Activated T-helper 1 cell treated with anti-CD3 and anti-CD28 coated beads, Interleukin-12 subunit alpha, Interleukin-12 subunit beta, Interleukin-2, Interleukin-4 antibody, amounts not matched to agents 30 ng/mL and 10 ng/mL and 1 ng/mL, durations not matched to agents 14 hours and 24 hours and 36 hours (primary cell): ENCODE measurements at places on chromosomes 6 and 20.

DNA sequence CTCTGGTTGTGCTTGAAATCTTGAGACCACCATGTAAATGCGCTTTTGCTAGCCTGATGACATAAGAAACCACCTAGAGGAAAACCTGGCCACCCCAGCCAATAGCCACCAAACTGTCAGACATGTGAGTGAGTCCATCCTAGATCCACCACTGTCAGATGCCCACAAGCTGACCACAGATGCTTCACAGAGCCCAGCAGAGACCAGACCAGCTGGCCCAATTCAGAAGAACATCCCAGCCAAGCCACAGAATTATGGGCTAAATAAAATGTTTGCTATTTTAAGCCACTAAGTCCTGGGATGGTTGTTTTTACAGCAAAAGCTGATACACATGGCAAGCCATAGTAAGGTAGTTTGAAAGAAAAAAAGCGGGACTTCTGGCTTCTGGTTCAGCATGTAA lies 425.3 kb downstream of the KIF16B start:
- no peak for DNase-seq

DNA sequence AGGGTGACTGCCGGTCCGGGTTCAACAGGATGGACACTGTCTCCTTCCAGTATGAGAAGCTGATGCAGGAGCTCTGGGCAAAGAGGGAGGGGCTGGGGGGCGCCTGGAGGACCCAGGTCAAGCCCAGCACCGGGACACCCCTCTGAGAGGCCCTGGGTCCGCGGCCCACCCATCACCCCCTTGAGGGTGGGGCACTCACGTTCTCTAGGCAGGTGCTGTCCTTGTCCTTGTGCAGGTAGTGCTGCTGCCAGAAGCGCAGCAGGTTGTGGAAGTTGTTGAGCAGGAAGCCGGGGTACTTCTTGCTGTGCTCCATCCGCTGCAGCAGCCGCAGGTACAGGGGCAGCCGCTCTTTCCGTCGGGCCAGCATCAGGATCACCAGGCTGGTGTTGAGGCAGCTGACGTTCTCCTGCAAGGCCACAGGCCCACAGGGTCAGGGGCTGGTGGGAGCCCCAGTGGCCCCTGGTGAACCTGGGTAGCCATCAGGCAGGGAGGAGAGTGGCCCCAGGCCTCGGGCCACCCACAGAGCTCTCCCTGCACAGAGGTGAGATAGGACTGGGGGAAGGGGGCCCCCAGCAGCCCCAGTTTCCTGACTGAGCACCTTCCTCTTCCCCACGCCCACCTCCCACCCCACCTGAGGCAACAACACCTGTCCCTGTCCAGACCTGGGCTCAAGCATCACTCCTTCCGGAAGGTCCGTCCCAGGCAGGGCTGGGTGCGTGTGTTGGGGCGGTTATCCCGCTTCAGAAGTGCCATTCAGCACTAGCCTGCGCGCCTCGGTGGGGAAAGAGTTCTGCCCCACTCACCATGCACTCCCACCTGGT lies 47.8 kb downstream of the MYH7B start:
- DNase-seq = no peak

DNA sequence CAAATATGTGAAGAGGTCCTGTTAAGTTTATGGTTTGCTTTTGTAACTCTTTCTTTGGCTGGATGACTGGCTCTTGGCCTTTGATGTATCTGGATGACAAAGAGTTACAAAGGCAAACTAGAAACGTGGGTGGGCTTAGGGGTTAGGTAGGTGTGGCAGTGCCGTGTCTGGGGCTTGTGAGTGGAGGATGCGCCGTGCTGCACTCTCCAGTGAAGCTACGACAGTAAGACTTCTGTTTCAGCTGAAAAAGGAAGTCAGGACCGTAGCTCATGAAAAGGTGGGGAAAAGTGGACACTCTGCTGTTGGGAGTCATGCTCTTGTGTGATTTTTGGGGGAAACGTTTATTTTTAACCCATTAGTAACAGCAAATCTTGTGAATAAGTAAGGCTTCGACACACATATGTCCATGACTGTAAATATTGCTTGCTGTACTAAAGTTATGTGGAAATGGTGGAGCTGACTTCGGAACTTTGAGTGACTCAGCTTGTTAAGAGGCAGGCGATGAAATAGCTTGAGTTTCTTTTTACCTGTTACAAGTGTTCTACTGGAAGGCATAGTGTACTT lies 45.6 kb downstream of the DUSP22 start:
- DNase-seq = no peak

- DNase-seq = no peak
These were observed 17.0 kb downstream of the TFAP2A start for GRCh38 chr6:10397756-10398445.

GRCh38 chr6:106804346-106805335 lies 169.9 kb downstream of the CD24 start:
- DNase-seq = no peak

- DNase-seq = no peak
These were observed 16.5 kb upstream of the PCSK2 start for GRCh38 chr20:17210387-17210786.

DNA sequence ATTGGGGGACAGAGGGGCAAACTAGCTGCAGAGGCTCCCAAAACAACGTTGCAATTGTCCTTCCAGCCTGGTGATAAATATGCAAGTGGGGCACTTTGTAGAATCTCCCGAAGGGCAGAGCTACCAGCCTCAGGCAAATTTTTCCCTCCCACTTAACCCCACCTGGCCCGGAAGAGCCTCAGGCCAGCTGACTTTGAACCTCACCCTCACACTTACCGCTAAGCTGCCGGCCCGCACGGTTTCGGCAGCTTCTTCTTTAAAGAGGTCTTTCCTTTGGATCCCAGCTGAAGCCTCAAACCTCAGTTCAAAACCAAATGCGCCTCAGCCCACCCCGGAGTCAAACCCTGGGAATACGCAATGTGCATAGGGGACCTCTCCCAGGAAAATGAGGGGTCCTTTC lies 2.5 kb downstream of the OVOL2 start:
- DNase-seq = no peak

- no peak for DNase-seq
These were observed 107.9 kb downstream of the SYCP2 start for GRCh38 chr20:59825563-59825920.

GRCh38 chr6:129766959-129767728 lies 57.2 kb upstream of the ARHGAP18 start:
- DNase-seq = peak; percentile 66

DNA sequence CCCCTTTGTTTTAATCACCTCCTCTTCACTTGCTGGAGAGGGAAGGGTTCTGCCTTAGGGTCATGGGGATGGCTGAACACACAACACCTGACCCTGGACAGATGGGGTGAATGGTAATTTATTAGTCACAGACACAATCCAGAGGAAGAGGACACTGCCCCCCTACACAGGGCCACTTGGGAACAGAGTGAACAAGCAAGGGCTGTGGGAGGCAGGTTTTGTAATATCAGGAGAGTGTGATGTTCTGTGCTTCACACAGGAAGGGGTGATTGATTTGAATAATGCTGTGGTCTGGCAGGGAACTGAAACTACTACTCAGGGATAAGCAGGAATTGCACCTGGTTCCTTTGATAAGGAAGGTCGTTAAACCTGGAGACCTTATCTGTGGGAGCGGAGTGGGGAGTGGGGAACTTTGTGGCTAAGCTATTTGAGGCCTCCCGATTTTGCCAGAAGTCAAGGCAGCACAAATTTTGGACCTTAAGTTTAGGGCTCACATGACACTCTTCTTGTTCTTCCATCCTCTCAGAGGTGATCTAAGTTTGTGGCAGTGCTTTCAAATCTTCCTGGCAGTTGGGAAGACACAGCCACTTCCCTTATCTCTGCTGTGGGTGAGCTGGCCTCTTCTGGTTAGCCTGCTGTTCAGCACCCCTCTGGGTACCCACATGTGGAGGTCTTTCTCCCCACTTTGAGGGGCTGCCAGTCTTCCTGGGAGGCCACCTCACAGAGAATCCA lies 77.8 kb downstream of the CD164 start:
- no peak for DNase-seq

- DNase-seq = no peak
These were observed 38.5 kb downstream of the SIM1 start for GRCh38 chr6:100426241-100426640.

DNA sequence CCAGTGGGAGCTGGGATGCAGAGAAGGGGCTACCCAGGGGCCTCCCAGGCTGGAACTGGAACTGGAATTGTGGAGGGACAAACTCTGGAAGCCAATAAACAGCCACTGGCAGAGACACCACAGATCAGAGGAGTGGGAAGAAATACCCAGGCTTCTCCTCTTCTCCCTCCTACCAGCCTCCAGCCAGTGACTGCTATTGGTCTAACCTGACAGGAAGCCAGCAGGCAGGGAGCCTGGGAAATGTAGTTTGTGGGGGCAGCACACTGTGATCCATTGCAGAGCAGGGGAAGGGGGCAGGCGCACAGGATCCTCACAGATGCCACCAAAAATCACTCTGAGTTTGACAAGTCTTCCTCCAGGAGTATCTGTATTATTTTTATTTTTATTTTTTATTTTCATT lies 12.1 kb upstream of the MLN start:
- no peak for DNase-seq

DNA sequence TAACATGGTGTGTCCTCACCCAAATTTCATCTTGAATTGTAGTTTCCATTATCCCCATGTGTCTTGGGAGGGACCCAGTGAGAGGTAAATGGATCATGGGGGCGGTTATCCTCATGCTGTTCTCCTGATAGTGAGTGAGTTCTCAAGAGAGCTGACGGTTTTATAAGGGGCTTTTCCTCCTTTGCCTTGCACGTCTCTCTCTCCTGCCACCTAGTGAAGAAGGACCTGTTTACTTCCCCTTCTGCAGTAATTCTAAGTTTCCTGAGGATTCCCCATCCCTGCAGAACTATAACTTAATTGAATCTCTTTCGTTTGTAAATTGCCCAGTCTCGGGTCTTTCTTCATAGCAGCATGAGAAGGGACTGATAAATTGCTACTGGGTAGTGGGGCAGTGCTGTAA lies 789.3 kb downstream of the FRK start:
- no peak for DNase-seq

- DNase-seq = no peak
These were observed 1.4 kb downstream of the SOX12 start for GRCh38 chr20:326645-327185.

- no peak for DNase-seq
These were observed 224.4 kb downstream of the UST start for GRCh38 chr6:148971031-148971927.

- no peak for DNase-seq
These were observed 41.9 kb downstream of the PRR18 start for GRCh38 chr6:166266336-166266735.

- DNase-seq = no peak
These were observed 256.5 kb downstream of the HACE1 start for GRCh38 chr6:104603108-104603745.

DNA sequence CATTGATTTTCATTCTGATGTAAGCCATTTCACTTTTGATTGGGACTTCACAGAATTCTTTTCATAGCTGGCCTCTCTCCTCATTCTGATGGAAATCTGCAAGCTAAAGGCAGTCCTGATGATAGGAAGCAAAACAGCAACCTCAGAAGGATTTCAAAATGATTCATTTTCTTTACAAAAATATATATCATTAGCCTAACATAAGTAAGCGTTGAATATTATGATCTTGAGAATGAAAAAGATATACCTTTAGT lies 143.1 kb upstream of the GJE1 start:
- no peak for DNase-seq

DNA sequence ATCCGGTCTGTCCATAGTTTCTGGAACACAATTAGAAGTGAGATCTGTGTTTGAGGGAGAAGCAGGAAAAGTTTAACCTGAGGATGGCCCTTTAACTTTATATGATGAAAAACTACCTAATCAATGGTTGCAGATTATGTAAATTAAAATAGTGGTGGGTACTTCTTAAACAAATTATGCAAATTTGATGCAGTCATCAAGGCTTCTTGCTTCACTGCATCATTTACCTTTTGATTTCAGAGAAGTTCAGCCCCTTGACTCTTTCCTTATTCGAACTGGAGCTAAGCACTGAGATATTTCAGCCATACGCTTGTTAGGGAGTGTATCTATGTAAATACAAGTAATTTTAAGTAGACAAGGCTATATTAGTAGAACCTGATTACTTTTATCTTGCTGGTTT lies 73.8 kb downstream of the JARID2 start:
- DNase-seq = no peak

DNA sequence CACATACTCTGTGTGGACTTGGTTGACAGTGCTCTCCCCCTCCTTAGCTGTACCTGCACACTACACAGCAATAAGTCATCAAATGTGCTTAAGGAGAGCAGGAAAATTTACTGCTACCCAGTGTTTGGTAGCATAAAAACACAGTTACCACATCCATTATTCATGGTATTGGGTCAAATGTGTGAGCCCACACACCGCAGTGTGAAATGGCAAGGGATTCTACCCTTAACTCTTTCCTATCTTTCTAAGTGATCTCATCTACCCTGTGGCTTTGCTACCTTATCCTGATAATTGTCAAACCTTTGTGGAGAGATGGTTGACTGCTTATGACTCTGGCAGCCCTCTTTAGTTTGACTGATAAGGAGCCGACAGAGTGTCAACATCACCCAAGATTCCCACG lies 47.6 kb downstream of the STX11 start:
- DNase-seq = no peak

DNA sequence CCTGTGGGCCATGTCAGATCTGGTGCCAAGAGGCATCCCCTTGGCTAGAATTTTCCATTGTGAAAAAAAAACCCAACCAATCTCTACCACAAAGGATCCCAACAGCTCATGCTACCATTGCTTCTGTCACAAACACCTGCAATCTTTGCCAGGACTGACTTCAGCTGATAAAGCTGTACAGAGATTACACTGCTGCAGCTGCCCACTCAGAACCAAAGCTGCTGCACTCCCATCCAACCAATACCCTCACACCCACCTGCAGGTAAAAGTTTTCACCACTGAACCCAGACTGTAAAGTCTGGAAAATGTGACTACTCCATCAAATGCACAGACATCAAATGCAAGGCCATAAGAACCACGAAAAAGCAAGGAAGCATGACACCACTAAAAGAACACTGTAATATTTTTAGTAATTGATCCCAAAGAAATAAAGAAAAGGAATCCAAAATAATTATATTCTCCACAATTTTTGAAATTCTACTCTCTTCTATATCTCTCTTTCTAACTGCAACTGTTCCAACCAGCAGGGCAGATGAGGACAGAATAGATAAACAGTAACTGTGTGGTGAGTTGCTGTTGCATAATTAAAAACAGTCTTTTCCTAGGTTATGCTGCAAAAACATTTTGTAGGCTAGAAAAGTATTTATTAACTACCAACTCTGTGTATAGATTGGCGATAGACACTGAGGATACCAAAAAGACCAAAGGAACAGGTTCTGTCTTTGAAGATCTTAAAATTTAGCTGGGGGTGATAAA lies 128.0 kb upstream of the MCHR2 start:
- no peak for DNase-seq

DNA sequence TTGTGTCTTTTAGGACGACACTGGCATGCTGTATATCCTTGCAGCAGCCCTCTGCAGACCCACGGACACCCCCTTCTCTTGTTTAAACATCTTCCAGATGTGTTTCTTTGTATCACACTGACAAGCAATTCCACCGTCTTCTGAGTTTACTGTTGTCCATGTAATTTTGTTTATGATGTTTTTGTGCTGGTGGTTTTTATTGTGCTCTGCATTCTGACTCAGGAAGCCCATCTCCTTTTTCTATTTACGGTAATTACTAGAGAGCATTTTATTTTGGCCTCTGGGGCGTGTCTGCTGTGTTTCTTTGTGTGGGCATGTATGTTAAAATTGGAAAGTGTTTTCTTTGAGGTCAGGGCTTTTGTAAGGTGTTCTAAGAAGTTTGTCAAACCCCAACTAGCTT lies 111.9 kb downstream of the JARID2 start:
- DNase-seq = no peak
